ENCODE measurements at places on chromosomes 12 and 14. TPM values are rescaled to one million over a fixed set of nuclear protein-coding genes. Genes with fewer than 3 reads are reported as not detected.

Gene MAP3K9
- 9.0 TPM for total RNA-seq

Gene SRRM4
- not detected for total RNA-seq

Gene P2RX2
- total RNA-seq = not detected

Gene TSPAN9
- total RNA-seq = 0.54 TPM

Gene LPAR5
- total RNA-seq = 30.4 TPM

Gene AKAP3
- 3.7 TPM for total RNA-seq

Gene DAO
- not detected for total RNA-seq

Gene GALNT4
- 6.2 TPM for total RNA-seq

Gene DPY19L2
- total RNA-seq = 0.73 TPM

Gene TMEM132C
- total RNA-seq = not detected

Gene ADGRD1
- 0.47 TPM for total RNA-seq

Gene SALL2
- total RNA-seq = 0.24 TPM
